ENCODE measurements at places on chromosomes 12 and 14.

- no peak for DNase-seq
Measured at GRCh38 chr12:107594995-107595394, 90.6 kb upstream of the PWP1 start.

DNA sequence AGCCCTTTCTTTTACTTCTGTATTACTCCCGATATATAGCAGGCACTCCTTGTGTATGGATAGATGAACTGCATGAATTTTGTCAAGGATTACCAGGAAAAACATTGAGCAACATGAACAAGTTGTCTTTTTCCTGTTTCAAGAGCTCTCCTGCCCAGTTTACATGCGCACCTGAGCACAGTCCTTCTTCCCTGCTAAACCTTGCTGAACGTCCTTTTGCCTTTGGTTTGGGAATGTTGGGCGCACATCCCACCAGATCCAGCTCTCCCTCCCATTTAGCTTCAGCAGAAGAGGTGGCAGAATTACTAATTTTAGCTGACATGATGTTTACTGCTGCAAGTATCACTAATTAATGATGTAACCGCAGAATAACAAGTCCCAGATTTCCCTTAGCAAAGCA, 121.4 kb upstream of the TMCC3 start:
- DNase-seq, result no peak

- DNase-seq, result no peak
Measured at GRCh38 chr12:104230304-104231095, 14.9 kb downstream of the TXNRD1 start.

DNA sequence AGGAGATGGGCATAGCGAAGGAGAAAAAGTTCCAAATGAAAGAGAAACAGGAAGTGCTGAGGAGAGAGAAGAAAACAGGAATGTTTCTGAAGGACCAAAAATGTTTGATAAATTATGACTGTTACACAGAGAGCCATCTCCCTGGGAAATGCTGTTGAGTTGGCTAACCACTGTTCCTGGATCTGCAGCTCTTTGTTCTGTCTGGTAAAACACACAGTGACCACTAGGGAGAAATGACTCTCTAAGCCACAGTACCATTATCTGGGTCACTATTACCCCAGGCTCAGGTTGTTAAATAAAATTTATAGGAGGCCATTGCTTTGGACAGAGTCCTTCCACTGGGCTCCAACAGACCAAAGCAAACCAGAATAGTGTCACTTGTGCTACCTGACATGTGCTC, 219.3 kb downstream of the CRADD start:
- no peak for DNase-seq

DNA sequence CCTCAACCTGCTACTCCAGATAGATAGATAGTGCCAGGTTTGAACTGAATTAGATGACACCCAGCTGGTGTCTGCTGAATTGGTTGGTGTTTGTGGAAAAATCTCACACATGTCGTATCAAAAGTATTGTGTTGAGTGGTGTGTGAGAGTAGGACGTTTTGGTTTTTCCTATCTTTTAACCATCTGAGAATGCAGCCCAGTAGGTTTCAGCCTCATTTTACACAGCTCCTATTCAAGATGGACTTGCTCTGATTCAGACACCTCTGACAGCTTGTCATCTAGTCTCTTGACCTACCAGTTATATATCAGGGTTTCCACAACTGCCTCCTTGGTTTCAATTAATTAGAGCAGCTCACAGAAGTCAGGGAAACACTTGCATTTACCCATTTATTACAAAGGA, 254.4 kb downstream of the KTN1 start:
- no peak for DNase-seq
